CD4-positive, alpha-beta T cell (primary cell): ENCODE measurements at places on chromosomes 6 and 20.

DNA sequence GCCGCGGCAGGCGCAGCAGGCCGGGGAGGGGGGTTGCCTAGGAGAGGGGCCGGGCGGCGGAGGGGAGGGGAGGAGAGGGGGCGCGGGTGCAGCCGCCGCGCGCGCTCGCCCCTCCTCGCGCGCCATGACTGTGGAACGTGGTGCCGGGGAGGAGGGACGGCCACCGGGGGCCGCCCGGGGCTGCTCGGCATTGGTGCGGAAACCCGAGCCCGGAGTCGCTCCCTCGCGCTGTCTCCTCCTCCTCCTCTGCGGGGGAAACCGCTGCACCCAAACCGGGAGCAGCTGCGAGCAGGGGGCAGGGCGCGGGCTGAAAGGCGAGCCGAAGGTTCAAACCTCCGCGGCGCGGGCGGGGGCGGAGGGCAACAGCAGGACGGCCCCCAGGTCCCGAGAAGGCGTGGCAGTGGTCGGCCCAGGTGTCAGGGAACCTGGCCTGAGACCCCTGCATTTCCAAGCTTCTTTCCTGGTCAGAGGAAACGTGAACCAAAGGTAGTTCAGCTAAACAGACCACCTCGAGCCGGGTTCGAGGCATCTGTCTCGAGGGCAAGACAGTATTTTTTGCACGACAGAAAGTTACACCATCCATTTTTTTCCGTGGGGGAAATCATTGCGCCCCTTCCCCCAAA lies 1.4 kb upstream of the TRERF1 start:
- DNase-seq: peak; percentile 86

DNA sequence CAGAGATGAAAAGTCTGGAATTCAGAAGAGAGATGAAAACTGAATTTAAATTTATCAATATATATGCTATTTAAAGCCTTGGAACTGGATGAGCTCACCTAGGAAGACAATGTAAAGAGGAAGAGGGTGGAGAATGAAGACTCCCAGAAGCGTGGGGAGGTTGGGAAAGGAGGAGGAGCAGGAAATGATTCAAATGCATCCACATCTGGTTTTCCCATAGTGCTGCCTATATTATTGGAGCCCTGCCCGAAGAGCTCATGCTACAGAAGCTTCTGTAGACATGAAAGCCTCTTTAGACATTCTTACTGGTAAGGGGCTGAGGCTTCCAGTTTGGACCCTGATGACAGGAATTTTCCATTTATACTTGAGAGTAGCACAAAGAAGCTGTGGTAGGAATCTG lies 19.2 kb downstream of the PDE7B start:
- no peak for DNase-seq

GRCh38 chr20:1934721-1935573 lies 39.7 kb downstream of the SIRPA start:
- DNase-seq: no peak

DNA sequence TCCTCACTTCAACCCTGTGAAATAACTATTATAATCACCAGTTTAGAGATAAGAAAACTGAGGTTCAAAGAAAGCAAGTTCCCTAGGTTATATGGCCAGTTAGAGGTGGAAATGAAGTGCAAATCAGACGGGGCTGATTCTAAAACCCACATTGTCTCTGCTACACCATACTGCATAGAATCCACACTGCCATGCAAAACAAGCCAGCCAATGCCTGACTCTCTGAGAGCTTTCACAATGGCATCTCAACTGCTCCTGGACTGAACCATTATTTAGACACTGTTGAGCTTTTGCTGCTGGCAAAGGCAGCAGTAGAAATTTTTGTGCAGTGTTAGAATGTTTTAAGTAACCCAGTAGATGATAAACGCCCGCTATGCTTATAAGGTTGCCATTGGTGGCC lies 195.2 kb upstream of the CNR1 start:
- DNase-seq: no peak

DNA sequence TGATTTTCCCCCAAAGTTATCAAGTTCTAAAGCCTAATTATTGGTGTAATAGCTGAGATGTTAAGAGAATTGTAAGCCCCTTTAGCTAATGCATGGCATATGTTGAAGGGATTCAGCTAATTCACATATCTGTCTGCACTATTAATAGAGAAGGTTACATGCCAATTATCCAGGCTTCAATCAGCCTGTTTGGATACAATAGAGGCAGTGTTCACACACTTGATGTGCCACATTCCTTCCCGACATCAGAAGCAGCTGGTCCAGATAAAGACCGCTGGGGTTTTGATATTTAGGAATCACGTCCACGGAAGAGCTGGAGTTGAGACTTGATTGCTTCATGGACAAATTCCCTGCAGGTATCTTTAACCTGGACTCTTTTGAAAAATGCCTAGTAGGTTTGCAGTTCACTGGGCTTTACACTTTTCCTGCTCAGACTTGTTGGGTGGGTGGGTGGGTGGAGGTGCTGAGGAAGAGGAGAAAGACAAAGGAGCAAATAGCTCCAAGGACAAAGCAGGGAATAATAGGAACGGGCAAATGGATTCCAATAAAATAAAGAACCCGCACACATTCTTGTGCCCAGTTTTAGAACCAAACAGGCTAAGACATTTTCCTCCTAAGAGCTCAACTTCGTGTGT lies 142.6 kb upstream of the ZNF217 start:
- no peak for DNase-seq

GRCh38 chr6:75493400-75494064 lies at the start of gene FILIP1:
TSS of gene FILIP1 (minus strand) at chr6:75493800. CDS start at chr6:75414972, 78,828 bp downstream.
- no peak for DNase-seq

DNA sequence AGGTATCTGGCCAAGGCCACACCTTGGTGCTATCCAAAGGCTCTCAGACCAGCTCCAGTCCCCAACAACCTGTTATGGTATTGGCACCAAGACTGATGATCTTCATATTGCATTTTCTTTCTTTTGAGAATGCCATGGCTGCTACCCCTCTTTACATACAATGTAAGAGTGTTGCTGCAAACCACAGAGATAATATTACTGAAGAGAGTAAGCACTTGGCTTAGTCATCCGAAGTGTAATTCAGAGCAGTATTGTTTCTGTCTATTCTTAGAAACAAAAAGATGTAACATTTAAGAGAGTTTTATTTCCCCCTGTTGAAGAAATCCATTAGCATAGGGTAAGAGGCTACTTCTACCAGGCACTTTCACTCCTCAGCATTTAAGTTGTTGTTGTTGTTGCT lies 212.5 kb downstream of the C6orf118 start:
- DNase-seq: no peak

- DNase-seq: no peak
Observed at GRCh38 chr6:13261464-13261994, 66.8 kb downstream of the TBC1D7 start.

DNA sequence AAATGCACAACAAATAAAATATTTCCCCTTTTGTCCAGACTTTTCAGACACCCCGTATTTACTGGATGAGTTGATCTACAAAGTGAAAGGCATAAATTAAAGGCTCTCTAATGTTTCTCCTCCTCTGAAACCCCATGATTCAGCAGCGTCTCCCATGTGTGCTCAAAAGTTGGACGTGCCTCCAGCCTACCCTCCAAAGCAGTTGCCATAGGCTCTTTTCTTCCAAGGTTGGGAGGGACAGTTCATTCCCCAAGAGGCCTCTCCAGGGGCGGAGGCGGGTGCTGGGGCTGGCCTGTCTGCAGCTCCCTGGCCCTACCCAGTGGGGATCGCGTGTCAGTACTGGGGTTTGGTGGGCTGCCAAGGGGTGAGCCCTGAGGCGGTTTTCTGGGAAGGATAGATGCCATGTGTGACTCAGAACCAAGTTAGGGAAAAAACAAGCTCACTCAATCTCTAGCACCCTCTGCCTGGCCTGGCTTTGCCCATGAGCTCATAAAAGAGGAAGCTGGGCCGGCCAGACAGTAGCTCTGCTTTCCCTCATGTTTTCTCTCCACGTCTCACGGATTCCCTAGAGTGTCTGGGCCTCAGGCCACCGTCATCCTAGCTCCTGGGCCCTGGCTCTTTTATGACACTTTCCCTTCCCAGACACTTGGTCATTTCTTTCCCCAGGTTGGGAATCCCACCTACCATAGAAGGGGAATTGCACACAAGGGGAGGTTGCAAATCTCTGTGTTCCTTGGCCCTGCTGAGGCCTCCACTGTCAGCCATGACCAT lies 8.0 kb upstream of the IER3 start:
- DNase-seq: peak; percentile 61

DNA sequence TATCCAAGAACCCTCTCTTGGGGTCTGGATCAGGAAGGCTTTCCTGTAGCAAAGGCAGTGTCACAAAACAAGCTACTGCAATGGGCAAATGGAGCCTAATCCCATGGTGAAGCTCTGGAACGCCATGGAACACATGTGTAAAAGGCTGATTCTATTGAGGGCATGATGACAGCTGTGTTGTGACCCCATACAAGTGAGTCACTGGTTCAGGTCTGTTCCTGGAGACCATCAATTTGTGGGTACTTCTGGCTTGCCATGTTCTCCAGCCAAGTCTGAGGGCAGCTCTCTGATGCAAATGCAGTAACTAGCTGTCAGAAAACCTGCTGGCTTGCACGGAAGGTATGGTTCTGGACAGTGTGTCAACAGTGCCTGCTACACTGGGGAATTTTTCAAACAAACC lies 33.3 kb upstream of the ECHDC1 start:
- DNase-seq: no peak

GRCh38 chr6:139917951-139918630 lies 543.6 kb upstream of the CITED2 start:
- DNase-seq: no peak

DNA sequence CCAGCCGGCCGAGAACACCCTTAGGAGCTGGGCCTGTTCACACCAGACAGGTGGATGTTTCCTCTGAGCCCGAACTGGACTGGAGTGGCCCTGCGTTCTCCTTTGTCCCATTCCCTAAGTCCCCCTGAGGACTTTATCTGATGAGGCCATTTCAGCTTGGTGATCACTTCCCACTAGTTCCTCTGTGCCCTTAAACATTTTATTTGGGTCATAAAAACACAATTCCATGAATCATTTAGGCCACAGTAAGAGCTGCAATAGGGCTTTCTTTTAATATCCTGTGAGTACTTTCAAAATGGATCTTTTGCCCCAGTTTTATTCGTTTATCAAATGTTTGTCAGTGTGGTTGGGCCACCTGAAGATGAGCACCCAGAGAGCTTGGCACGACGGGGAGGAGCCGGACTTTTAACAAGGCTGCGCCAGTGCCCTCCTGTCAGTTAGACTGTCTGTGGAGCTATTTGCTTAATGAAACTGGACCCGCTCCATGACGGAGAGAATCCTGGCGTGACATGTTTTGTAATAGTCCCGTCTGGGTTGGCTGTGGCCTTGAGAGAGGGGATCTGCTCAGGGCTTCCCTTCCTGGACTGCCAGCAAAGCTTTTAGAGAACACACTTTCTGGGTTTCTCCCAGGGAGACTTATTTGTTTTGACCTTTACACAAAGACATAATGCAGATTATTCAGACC lies 53.5 kb downstream of the ZDHHC14 start:
- no peak for DNase-seq

DNA sequence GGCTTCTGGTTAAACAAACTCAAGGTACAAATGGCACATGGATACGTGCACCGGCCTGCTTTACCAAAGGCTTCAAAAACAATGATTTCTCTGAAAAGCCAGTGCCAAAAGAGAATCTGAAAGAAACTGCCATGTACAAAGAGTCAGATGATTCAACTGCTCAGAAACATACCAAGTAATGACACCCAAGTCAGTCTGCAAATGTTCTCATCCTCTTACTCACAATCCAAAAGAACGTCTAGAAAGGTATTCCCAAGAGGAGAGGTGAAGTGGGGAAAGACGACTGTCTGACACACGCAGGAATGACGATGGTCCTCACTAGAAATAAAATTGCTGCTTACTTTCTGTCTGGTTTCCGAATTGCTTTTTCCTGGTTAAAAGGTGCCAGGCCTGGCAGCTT lies 52.9 kb downstream of the NFATC2 start:
- DNase-seq: no peak

GRCh38 chr6:125471667-125472066 lies 169.9 kb upstream of the HDDC2 start:
- DNase-seq: no peak

DNA sequence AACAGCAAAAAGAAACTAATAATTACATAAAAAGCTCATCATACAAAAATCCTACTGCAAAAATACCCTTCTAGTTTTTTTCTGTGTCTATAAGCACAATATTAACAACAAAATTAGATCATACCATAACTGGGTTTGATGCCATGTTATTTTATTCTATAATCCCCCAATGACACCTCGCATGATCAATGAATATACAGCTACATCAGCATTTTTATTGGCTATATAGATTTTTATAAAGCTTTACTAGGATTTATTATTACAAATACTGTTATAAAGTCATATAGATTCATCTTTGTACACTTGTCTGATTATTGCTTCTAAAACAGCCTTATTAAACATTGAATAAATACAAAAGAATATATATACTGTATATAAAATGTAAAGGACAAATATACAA lies 45.1 kb upstream of the GLP1R start:
- DNase-seq: no peak

DNA sequence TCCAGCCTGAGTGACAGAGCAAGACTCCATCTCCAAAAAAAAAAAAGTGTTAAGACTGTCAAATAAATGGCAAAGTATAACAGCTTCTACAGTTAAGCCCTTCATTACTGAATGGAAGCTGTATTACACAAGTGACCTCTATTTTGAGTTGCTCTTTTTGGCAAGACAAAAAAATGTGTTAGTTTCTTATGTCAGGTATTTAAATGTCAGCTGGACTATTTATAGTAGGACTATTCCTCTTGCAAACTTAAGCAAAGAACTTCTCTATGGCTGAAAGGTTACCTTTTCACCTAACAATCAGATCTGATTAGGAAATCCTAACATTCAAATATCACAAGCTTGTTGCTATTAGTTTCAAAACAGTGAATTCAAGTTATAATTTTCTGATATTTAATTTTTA lies 12.4 kb downstream of the UBE2V1 start:
- no peak for DNase-seq

DNA sequence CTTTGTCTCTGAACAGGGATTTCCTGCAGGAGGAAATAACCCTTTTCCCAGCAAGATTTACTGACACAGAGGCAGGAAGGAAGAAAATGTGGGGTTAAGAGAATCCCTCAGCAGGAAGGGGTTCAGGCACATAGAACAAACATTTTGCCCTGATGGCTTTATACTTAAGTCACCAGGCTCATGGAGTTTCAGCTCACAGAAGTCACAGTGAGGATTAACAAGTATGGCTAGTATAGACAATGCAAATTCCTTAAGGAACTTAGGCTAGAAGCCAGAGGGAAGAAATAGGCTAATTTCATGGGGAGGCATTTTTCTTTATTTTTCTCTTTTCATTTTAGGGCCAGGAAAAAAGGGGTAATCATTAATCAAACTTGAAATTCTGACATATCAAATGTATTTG lies 50.2 kb downstream of the MCHR2 start:
- no peak for DNase-seq

GRCh38 chr20:35729836-35730582 lies 12.1 kb downstream of the RBM39 start:
- DNase-seq: no peak

DNA sequence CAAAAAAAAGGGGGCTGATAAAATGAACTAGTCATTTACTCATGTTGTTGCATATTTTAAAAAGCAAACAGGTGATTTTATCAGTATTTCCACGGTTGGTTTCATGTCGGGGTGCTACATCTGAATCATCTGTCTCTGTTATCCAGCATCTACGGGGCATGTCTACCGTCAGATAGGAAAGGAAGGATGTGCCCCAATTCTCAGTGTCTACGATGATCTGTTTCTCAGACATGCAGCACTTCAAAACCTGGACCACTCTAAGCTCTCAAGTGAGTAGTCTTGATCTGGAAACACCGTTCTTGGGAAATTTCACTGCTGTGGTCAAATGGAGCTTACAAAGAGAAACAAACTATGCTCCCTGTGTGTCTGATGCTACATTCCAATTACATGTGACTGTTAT lies 240.3 kb upstream of the TAB2 start:
- DNase-seq: peak; percentile 36
